Stimulated activated CD8-positive, alpha-beta memory T cell treated with anti-CD3 and anti-CD28 coated beads, Interleukin-15, amount 100 ng/mL, for 1 hour (primary cell): ENCODE measurements at places on chromosomes 11 and 22.

DNA sequence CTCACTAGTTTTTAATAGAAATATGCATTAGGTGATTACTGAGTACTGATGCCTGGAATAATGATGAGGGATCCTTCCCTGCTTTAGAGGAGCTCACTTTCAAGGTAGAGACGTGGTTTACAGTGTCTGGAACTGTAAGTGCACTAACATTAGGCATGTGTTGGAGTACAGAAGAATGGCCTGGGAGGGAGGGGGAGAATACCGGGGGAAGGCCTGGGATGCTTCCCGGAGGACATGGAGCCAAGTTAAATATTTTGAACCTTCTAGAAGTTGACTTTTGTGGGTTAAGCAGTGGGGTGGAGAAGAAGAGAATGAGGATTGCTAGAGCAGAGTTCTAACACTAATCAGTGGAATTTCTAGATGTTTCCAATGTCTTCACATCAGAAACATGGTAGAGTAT is 261.6 kb downstream of the NELL1 start:
- no peak for DNase-seq

DNA sequence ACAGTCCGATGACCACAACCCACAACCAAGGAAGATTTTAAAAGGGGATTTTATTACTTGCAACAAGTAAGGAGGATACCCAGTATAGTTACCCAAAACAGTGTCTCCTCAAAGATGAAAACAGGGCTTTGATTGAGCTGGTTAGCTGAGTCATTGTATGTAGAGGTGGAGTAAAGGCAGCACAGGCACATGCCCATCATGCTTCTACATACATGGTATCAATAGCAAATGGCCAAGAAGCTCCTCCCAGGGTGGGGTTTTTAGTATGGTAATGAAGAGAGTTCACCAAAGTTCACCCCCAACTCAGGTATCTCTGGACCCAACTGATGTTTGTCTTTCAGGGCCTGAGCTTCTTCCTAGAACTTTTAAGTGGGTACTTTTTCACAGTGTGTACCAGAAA is 157.1 kb upstream of the CEP126 start:
- no peak for DNase-seq

GRCh38 chr11:18225913-18226312 is 10.7 kb downstream of the SAA4 start:
- DNase-seq, result no peak

DNA sequence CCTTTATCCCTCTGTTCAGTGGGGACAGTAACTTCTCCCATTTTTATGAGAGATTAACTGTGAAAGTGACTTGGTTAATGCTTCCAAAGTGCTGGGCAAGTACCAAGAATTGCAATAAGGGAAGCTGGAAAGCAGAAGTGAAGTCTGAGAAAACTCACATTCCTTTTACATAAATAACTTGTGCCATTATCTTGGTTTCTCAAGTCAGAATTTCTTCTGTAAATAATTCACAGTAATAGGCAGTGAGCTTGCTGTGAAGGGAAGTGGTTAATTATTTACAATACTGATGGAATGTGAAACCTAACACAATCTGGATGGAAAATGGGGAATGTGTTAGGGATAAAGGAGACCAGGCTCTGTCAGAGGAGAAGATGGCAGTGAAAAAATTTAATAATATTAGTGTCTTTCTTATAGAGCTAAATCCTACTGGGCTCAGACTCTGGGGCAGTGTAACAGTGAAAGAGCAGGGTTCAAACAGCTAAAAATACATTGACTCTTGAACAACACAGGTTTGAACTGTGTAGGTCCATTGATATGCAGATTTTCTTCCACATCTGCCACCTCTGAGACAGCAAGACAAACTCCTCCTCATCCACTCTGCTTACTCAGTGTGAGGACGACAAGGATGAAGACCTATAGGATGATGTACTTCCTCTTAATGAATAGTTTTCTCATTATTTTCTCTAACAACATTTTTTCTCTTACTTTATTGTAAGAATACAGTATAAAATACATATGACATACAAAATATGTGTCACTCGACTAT is 251.5 kb upstream of the ISX start:
- no peak for DNase-seq

- no peak for DNase-seq
Measured at GRCh38 chr11:67607507-67607906, 771 bp downstream of the NDUFV1 start.

DNA sequence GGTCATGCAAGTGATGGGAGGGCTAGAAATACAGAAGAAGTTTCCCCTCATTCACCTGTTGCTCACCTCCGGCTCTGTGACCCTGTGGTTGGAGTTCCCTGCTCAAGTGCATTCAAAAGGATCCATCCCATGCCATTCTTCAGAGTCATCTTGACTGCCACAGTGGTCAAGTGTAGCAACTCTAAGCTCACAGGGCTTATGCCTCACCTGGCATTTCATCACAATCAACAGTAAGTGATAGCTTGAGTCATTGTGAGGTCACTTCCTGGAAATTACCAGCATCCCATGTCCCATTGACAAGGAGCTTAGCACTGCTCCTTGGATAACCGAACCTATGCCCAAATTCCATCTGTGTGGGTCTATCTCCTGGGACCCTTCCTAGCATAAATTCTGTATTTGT is 55.6 kb downstream of the OR4C45 start:
- DNase-seq, result no peak

DNA sequence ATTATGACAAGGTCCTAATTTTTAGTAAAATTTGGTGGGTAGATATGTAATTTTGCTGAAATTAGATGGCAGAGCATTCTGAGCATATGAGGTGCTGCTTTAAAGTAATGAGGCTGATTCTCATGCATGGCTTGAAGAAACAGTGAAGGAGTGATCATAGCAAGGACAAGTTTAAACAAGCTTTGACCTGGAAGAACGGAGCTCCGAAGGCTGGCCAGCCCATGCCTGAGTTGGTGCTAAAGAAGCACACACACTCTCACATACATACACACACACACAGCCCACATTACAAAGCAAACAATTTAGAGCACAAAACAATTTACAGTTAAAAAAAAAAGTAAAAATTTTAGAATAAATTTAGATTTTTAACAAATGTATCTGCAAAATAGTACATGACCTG is 150.7 kb downstream of the DCDC1 start:
- DNase-seq, result no peak

- no peak for DNase-seq
Measured at GRCh38 chr11:47714554-47715081, 551 bp downstream of the AGBL2 start.

GRCh38 chr22:20741634-20742581 is 32.0 kb upstream of the SERPIND1 start:
- peak; percentile 3 for DNase-seq

DNA sequence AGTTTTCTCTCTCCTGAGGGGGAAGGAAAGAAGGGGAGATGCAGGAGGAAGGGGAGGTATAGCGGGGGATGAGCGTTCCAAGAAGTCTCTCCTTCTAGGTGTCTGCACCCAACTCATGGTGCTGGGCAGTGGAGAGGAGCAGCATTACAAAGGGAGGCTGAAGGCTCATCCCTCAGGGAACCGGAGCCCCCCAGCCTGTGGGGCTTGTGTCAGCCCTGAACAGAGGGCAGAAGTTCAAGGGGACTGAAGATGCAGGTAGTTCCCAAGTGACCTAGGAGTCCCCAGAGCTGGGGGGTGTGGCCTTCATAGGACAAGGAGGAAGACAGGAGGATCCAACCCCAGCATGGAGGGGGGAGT is 1.8 kb downstream of the C11orf68 start:
- DNase-seq, result no peak

GRCh38 chr11:2312232-2313042 is 10.6 kb downstream of the TSPAN32 start:
- DNase-seq, result no peak

DNA sequence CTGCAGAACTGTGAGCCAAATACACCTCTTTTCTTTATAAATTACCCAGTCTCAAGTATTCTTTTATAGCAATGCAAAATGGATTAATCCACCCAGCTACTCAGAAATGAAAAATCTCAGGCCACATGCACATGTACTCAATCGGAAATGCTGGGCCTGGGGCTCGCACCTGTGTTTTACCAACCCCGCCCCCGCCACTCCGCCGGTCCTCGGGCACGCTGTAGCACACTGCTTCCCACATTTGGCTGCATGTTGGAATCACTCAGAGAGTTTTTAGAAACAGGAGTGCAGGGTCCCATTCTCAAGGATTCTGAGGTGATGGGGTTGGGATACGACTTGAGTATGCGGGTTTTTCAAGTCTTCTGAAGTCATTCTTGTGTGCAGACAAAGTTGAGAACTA is 284.4 kb downstream of the NTM start:
- DNase-seq, result no peak

DNA sequence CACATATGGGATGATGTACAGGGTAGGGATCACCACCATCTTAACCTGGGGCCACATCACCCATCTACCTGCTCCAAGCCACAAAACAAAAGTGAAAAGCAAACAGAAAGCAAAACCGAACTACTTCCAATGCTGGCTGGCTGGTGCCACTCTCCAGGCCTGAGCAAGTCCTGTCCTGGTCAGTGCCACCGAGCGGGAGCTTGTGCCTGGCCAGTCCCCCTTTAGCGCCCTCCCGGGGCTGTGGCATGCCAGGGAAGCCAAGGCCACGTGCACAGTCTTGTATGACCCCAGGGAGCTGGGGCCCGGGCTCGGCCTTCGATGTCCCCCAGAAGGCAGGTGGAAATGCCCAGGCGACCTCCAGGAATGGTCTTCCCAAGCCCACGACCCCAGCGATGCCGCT is 17.9 kb upstream of the NAP1L4 start:
- DNase-seq, result no peak

GRCh38 chr22:34526681-34527080 is 539.3 kb upstream of the ISX start:
- no peak for DNase-seq

- DNase-seq, result no peak
Measured at GRCh38 chr22:44159221-44159620, 21.5 kb upstream of the PARVG start.

DNA sequence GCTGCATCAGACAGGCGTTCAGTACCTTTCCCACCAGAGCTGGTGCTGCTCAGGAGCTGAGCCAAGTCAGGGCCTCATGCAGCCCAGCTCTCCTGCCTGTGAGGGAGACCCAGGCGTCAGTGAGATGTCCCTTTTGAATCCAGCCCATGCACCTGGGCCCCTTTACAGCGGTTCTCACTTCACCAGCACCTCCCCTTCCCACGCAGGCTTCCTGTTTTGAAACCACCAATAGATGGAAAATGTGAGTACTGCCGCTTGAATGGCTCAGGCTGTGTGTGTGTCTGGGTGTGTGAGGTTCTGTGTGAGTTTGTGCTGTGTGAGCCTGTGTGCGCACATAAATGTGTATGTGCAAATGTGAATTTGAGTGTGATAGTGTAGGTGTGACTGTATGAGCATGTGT is 88.4 kb downstream of the UBASH3B start:
- peak; percentile 63 for DNase-seq

DNA sequence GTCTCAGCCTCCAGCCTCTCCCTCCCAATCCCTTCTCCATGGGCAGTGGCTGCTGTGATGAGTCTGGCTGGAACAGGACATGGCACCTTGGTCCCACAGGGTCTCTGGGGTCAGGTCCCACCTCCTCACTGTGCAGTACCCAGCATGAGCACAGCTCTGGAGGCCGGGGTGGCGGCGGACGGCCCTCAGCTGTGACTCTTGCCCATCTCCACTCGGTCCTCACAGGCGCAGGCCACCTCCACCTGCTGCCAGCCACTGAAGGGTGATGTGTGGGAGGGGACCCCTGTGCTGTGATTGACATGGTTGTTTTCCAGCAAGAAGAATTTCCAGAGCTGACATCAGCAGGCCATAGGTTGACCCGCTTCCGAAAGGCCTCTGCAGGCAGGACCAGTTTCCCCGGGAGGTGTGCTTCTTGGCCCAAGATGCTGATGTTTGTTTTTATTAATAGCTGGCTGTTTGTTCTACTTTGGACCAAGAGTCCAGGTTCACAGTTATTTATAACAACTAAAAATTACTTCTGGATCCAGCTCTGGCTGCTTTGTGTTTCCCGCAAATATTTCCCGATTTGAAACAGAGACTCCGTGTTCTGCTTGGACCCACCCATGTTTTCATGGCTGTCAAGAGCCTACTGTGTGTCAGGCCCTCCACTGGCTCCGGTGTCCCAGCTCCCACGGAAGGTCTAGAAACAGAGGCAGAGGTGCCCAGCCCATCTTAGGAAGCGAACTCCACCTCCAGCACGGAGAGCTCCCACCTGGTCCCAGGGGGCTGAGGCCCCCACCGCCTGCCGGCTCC is 45.7 kb downstream of the SCUBE1 start:
- DNase-seq, result no peak

- DNase-seq, result no peak
Measured at GRCh38 chr11:69935941-69936505, 116.8 kb upstream of the FGF3 start.

DNA sequence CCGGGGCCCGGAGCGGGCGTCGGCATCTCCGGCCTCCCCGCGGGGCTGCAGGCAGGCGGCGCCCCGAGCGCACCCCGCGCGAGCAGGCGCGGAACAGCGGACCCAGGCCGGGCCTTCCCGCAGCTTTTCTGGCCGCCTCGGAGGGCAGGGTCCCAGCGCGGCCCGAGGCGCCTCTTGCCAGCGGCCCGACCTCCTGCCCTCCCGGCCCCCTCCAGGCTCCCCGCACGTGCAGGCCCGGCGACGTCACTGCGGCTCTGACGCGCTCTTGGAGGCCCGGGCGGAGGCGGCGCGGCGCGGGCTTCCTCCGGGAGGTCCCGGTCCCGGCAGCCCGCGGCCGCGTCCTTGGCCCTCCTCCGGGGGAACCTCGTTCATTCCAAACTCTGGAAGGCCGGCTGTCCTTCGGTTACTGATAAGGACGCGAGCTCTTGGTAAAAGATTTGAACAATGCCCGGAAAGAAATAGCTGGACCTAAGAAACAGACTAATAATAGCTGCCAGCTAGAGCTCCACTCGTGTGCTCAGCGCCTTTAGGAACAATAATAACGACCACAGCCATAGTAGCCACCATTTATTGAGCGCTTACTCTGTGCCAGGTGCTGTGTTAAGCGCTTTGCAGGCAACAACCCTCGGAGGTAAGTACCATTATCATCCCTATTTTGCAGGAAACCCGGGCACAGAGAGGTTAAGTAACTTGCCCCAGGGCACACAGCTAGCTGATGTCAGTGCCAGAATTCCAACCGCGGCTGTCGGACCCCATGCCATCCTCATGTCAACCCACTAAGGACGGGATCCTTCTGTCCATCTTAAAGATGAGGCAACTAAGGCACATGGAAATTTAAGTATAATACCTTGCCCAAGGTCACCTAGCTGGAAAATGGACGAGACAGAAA is 39.1 kb upstream of the CREB3L1 start:
- DNase-seq, result no peak

- DNase-seq, result no peak
Measured at GRCh38 chr11:2824851-2825250, 60.7 kb downstream of the CDKN1C start.
